ENCODE measurements at places on chromosomes 4 and X. TPM values are rescaled to one million over a fixed set of nuclear protein-coding genes. Genes with fewer than 3 reads are reported as not detected.

GRCh38 chrX:45709381-45709780 is 508.7 kb upstream of the DIPK2B start:
- no peak for DNase-seq

ATP1B4 gene
- total RNA-seq, result not detected

DNA sequence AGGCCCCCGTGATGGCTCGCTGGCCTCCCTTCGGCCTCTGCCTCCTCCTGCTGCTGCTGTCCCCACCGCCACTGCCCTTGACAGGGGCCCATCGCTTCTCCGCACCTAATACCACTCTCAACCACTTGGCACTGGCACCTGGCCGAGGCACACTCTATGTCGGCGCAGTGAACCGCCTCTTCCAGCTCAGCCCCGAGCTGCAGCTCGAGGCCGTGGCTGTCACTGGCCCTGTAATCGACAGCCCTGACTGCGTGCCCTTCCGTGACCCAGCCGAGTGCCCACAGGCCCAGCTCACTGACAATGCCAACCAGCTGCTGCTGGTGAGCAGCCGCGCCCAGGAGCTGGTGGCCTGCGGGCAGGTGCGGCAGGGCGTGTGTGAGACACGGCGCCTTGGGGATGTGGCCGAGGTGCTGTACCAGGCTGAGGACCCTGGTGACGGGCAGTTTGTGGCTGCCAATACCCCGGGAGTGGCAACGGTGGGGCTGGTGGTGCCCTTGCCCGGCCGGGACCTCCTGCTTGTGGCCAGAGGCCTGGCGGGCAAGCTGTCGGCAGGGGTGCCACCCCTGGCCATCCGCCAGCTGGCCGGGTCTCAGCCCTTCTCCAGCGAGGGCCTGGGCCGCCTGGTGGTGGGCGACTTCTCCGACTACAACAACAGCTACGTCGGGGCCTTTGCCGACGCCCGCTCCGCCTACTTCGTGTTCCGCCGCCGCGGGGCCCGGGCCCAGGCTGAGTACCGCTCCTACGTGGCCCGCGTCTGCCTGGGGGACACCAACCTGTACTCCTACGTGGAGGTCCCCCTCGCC is 3.0 kb downstream of the PLXNB3 start:
- DNase-seq, result no peak

GRCh38 chr4:76799718-76800117 is 98.2 kb downstream of the SOWAHB start:
- DNase-seq, result no peak

GRCh38 chr4:27835851-27836250 is 975.2 kb downstream of the STIM2 start:
- no peak for DNase-seq

DNA sequence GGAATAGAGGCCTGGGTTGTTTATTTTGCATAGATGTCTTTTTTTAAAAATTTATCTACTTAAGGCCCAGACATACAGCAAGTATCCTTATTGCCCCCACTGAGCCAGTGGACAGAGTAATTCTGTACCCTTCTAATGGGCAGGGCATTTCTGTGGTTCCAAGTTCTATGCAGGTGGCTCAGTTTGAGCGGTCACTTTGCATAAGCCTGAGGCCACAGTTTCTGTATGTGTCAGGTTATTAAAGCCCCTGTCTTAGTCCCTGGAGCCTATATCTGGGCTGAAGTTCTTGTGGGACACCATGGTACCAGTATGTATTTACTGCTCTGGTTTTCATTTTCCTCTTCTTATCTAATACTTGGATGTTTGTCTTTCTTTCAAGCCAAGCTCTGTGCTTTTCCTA is 168.8 kb downstream of the MID1IP1 start:
- no peak for DNase-seq

GRCh38 chr4:48578132-48578968 is 88.3 kb downstream of the ZAR1 start:
- peak; percentile 72 for DNase-seq

DNA sequence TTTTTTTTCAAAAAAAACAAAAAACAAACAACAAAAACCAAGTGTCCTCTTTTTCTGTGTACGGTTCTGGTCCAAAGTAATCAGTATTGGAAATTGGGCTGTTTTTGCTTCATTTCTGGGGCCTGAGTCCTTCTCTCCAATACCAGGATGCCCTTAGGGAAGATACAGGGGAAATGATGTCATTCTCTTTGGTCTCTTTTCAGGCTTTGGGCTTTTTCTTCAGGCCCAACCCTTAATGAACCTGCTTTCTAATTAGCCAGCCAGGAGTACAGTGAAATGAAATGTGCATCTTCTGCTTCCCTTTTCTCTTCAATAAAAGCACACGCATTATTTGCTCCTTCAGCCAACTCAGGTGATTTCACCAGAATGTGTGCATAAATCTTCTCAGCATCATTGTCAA is 52.6 kb upstream of the RBPJ start:
- no peak for DNase-seq

DNA sequence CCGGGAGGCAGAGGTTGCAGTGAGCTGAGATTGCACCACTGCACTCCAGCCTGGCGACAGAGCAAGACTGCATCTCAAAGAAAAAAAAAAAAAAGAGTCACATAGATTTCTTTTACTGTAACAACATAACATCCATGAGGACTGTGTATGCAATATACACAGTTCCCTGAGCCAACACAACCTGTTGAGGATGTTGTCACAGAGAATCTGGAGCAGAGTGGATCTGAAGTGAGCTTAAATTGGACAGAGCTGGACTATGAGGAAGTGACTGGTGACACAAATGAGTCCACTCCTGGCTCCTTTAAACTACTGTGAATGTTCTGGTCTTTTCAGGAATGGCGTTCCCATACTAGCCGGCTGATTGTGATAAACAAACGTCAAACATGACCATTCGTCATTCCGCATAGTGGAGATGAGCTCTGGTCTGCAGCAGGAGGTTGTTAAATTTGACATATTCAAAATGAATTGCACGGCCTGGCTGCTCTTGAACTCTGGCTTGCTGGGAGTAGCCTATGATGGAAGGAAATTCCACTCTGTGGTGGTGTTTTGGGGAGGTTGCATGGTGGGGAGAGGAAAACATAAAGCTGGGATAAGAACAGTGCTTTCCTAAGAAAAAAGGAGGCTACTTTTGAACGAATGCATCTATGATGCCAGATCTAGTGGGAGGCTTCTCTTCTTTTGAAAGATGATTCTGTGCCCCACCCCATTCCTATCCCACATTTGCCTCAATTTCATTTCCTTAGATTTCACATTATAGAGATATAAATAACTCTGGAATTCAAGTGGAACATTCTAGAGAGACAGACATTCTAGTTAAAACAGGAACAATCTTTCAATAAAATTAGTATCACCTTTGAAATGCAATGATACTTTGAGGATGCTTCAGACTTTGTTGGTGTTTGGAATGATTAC is 149.5 kb downstream of the SHROOM3 start:
- no peak for DNase-seq

SHROOM2 gene
- total RNA-seq, result 3.9 TPM

DNA sequence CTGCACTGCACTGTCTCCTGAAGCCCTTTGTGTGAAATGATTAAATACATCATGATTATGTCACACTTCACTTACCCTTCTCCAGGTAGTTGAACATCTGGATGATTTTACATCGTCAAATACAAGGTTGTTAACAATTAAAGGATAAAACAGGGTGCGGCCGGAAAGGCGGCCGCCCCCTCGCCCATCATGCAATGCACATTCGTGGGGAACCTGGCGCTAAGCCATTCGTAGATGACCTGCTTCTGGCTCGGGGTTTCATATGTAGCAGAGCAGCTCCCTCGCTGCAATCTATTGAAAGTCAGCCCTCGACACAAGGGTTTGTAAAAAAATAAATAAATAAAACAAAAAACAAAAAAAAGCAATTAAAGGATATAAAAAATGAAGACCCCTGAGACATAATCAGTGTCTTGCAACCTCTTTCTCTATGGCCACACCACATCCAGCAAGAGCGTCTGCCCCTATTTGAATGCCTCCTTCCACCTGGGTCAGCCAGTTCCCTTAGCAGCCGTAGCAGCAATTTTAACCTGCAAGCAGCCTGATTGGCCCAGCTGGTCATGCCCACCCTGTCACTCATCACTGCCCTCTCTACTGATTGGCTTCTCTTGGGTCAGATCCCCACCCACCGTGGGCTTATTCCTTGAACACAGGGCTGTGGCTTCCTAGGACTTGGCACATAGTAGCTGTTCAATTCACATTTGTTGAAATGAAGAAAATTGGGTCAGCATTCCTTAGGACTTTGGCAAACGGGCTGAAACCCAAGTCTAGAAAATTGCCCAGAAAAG is 147.8 kb upstream of the PSAPL1 start:
- no peak for DNase-seq

ZBED1 gene
- 44.6 TPM for total RNA-seq

- DNase-seq, result no peak
Measured at GRCh38 chr4:138864961-138865720, 150.4 kb upstream of the NOCT start.

ATOH1 gene
- 34.4 TPM for total RNA-seq

TBX22 gene
- total RNA-seq, result not detected

- DNase-seq, result peak; percentile 22
Measured at GRCh38 chr4:13627178-13627605, 333 bp downstream of the BOD1L1 start.

DNA sequence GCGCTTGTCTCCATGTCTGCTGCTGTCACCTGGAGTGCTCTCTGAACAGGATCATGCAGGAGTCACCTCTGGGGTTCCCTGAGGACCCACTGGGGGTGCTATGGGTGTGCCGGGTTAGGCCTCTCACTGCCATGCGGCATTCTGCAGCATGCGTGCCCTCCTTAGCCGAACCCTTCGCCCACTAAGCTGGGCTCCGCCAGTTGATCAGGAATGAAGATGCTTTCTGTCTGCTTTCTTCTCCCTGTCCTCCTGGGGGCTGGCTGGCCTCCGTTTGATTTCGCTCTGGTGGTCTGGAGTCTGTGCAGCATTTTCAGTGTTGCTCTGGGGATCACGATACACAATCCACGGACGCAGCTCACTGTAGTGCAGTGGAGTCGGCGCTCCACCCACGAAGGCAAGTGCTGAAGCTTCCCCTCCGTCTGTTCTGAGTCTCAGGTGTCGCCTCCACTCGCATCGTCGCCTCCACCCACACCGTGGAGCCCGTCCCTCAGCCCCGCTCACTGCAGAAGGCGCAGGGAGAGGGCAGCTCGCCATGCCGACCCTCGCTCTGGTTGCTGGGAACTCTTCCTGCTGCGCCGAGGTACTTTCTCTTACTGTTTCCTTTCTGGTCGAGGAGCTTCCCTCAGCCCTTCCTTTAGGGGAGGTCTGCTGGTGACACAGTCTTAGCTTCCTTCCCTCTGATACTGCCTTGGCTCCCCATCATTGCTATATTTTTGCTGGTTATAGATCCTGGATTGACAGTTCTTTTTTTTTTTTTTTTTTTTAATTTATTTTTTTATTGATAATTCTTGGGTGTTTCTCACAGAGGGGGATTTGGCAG is 29.2 kb downstream of the LETM1 start:
- no peak for DNase-seq

XPNPEP2 gene
- total RNA-seq, result 11.7 TPM

DNA sequence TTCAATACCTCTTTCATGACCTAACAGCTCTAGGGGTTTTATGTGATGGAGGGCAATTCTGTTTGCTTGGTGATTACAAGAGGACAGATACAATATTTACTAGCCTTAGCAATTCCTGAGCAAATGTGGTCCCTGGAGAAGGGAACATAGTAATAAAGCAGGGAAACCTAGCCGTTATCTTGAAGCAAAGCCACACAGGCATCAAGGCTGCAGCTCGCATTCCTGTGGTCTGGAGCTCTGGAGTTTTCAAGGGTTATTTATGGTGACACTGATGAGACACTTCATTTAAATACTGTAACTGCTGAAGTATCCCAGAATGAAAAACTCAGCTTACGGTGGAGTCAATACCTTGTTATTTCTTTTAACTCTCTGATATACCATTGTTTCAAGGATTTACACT is 66.8 kb downstream of the AFF2 start:
- no peak for DNase-seq

GRCh38 chr4:71518283-71518989 is 179.6 kb downstream of the SLC4A4 start:
- DNase-seq, result no peak

PHKA1 gene
- total RNA-seq, result 4.7 TPM

- no peak for DNase-seq
Measured at GRCh38 chr4:76278583-76278982, 27.1 kb downstream of the FAM47E start.

DNA sequence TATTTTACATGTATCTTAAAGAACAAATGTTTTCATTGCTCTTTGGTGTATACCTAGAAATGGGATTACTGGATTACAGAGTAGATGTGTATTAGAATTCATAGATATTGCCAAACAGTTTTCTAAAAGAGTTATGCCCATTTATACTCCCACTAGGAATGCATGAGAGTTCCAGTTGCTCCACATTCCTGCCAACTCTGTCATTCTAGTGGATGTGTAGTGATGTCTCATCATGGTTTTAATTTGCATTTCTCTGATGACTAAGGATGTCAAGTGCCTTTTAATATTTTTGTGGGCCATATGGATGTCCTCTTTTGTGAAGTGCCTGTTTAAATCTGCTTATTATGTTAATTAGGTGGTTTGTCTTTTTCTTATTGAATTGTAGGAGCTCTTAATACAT is 65.6 kb upstream of the BMP2K start:
- DNase-seq, result no peak

DNA sequence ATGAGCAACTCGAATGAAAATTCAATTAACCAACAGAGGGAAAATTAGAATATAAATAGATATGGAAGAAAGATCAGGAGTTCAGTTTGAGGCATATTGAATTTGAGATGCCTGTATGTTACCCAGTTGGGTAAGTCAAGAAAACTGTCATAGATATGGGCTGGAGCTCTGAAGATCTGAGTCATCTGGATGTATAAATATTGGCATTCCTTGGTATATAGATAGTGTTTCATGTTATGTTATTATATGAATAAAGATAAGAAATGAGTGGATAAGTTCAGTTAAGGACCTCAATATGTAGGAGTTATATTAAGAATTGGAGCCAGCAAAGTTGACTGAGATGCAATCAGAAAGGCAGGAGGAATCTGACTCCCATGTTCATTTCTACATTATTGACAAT is 543.6 kb upstream of the SMIM31 start:
- no peak for DNase-seq

FLNA gene
- total RNA-seq, result 773 TPM

- DNase-seq, result peak; percentile 71
Measured at GRCh38 chrX:119512146-119512800, 44.0 kb downstream of the SLC25A5 start.

GRCh38 chr4:34731070-34731469 is 1513.2 kb downstream of the ARAP2 start:
- no peak for DNase-seq

GRCh38 chrX:49257846-49258748 is 6.4 kb downstream of the FOXP3 start:
- no peak for DNase-seq

- DNase-seq, result no peak
Measured at GRCh38 chr4:30839583-30840520, 119.7 kb downstream of the PCDH7 start.

GRCh38 chrX:46649421-46650260 is 76.1 kb downstream of the CHST7 start:
- DNase-seq, result no peak

RASSF6 gene
- total RNA-seq, result 13.8 TPM

DNA sequence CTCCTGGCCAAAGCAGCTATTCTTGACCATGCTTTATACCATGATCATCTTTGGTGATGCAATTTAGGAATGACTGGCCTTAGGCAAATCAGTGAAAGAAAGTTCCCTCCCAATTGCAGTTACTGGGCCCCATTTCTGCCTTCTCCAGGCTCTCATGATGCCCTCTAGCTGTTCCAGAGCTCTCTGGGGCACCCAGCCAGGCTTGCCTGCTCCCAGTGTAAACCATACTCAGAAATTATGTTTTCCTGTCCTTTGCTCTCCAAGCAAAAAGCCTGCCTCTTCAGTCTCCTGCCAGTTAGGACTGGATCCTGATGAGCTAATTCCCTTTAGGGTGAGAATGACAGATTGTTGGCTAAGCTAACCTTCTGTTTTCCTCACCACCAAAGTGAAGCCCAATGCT is 85.3 kb upstream of the RBPJ start:
- peak; percentile 72 for DNase-seq

All from colonic mucosa (tissue), 4 donors.